Muscle of back (tissue), 13 donors: ENCODE measurements at places on chromosomes 16 and 17. TPM values are rescaled to one million over a fixed set of nuclear protein-coding genes. Genes with fewer than 3 reads are reported as not detected.

DNA sequence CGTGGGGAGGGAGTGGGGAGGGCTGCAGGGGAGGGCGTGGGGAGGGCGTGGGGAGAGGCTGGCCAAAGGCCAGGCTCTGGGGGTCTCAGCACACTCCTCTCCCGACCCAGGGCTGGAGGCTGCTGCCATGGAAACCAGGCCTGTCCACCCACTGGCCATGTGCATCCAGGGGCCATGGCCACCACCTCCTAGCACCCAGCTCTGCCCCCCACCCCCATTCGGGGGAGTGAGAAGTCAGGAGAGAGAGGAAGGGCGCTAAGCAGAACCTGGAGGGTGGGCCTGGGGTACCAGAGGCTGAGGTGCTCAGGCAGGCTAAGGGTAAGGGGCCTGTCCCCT is 29.6 kb downstream of the ENDOV start:
- no peak for DNase-seq

GRCh38 chr16:11151156-11151884 is 104.7 kb downstream of the SOCS1 start:
- DNase-seq = no peak

DNA sequence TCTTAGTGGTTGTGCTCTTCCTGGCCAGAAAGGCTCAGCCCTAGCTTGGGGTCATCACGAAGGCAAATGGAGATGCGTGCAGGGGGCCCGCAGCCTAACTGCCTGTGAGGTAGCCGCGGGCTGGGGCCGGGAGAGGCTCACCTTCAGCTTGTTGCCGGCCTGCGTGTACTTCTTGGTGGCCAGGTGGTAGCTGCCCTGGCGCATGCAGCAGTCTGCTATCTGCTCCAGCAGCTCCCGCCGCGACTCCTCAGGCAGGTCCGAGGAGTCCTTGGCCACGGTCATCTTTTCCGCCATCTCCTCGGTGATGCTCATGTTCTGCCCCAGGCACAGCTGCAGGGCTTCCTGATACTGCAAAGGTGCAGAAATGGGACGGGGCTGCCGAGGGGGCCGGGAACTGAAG is 13.0 kb upstream of the TMEM204 start:
- DNase-seq = no peak

GRCh38 chr17:5418858-5419355 is 555 bp downstream of the NUP88 start:
- peak; percentile 50 for DNase-seq

DNA sequence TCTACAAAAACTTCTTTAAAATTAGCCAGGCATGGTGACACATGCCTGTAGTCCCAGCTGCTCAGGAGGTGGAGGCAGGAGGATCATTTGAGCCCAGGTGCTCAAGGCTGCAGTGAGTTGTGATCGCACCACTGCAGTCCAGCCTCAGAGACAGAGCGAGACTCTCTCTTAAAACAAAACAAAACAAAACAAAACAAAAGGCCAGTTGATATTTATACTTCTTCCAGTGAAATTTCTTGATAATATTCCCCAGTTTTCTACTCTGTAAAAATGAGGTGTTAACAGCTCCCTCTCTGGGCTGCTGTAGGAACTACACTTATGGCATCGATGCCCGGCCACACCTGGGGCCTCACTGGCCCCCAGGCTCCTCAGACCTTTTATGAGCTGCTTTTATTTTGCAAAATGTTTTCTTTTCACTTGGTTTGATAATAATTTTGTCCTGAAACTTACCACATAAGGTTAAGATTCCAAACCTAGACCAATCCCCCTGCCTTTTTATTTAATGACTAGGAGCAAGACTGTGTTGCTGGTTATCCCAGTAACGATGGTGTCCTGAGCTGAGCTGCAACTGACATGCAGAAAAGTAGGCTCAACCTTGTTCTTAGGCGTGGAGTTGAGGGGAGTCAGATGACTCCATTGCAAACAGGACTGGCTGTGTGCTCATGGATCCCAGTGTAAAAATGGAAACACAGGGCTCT is 17.6 kb downstream of the MAPK8IP3 start:
- DNase-seq = peak; percentile 37

DNA sequence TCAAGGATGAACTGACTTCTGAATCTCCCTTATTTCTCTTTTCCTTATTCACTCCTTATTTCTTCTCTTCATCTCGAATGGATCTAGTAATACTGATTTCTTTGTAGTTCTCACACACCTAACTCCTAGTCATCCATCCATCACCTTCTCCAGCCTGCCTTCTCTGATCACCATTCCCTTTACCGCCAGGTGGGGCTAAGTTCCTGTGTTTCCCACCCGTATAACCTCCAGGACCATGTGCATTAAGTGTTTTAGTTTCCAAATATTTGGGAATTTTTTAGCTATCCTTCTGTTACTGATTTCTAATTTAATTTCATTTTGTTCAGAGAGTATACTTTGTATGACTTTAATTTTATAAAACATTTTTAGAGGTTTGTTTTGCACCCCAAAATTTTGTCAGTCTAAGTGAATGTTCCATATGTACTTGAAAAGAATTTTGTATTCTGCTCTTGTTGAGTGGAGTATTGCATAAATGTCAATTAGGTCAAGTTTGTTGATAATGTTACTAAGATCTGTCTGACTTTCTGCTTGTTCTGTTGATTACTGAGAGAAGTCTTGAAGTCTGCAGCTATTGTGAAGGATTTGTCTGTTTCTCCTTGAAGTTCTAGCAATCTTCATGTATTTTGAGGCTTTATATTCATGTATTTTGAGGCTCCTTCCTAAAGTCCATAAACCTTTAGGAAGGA is 8.8 kb downstream of the BPTF start:
- no peak for DNase-seq

DNA sequence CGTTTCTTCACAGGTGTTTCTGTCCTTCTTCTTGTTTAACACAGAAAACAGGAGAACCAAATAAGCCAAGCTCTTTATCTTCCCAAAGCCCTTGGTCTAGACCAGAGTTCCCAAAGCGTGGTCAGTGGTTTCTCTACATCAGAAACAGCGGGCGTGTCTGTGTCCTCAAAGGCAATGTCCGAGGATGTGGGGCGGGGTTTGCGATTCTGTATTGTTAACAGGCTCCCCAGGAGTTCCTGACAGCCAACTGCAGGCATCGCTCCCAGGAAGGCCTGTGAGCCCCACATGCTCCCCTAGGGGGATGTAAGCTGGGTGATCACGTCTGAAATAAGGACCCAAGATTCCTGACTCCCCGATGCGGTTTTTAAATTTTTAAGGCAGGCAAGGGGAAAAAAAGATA is 28.4 kb upstream of the SLC25A19 start:
- DNase-seq = no peak

DNA sequence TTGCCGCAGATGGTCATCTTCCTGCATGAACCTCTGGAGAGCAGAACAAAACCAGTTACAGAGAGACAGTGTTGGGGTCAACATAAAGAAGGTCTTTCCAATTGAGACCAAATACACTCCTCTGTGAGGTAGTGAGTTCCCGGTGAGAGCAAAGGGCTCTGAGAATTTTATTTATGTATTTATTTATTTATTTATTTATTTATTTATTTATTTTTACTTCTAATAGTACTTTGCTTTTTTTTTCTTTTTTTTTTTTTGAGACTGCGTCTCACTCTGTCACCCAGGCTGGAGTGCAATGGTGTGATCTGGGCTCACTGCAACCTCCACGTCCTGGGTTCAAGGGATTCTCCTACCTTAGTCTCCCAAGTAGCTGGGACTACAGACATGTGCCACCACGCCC is 12.1 kb upstream of the COTL1 start:
- DNase-seq = no peak

Gene MAF
- 35.2 TPM for polyA plus RNA-seq

Gene MSLN
- 0.48 TPM for polyA plus RNA-seq

Gene C17orf78
- not detected for polyA plus RNA-seq

Gene PRM2
- polyA plus RNA-seq = not detected
